ENCODE measurements at places on chromosomes 4 and X.

DNA sequence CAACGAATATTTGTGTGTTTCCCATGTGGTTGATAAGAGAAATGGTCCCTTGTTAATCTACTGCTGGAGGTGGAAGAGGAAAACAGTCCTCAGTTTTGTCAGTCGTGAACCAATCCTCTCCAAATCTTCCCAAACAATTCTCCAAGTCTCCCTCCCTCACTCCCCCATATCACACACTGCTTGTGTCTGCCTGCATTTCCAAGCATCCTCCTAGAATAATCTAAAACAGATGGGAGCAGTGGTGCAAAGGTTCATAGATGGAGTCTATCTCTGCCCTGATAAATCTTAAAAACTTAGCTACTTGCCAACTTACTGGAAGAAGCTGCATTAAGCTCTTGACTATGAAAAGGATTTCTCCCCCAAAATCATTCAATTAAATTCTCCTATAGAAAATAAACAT is 43.7 kb upstream of the SH3KBP1 start:
- no peak for DNase-seq

GRCh38 chr4:52789774-52790173 is 38.5 kb upstream of the ERVMER34-1 start:
- no peak for DNase-seq

GRCh38 chrX:39982948-39983347 is 114.8 kb downstream of the BCOR start:
- DNase-seq = no peak

DNA sequence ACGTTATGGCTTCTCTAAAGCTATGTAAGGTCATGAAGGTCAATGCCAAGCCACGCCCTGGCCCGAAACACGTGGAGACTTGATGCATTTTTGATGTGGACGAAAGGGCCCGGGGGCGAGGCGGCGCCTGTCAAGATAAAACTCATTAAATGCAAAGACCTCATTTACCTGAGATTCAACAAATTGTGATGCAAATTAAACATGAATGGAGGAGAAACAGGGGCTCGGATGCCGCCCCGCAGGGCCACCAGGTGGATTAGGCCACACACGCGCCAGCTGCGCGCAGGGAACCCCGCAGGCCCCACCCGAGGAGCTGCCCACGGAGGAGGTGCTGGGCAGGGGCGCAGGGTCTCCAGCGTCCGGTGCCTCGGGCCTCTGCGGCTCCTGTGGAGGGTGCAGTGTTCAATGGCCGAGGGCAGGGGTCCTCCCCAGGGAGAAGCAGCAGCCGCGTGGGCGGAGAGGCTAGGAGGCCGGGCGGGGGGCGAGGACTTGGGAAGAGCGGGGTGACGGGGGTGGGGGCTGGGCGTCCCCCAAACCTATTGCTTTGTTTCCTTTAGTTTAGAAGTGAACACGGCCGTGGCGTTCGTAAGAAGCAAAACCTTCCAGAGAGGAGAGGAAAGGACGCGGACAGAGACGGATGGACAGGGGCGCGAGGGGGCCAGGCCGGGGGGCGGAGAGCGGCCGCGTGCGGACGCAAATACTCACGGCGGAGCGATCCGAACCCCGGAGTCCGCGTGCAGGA is 40.4 kb downstream of the CPLX1 start:
- no peak for DNase-seq

DNA sequence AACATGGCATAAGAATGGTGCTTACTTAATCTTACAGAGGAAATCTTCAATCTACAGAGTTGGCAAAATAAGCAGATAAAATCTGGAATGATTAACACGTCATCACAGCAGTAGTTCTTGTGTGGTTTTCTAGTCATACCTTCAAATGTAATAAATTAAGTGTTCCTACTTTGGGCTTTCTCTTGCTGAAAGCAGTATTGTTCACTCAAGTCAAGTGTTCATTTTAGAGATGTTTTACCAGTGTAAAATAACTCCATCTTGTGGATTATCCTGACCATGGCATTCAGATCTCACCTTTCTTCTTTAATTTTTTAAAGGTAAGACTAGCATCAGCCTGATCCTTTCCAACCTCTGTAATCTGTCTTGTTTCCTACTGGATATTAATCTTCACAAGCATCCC is 72.9 kb downstream of the ADAMTS3 start:
- DNase-seq = no peak

DNA sequence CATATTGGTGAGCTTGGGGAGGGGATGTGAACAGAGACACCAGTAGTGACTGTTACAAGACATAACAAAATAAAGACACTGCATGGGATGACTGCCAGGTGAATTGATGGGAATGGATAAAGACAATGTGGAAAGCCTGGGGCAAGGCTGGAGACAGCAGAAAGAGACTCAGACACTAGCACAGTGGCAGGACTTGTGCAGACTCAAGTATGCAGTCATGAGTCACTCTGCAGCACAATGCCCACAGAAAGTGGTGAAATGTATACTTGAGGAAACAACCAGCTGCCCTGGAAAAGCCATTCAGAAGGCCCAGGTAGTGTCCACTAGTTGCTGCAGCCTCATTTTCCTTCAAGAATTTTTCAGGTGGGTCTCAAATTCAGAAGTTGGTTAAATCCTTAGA is 452.3 kb downstream of the MID1IP1 start:
- DNase-seq = no peak

GRCh38 chr4:85837439-85837733 is 362.4 kb downstream of the ARHGAP24 start:
- no peak for DNase-seq

- no peak for DNase-seq
Observed at GRCh38 chrX:71912156-71912555, 1.5 kb downstream of the NHSL2 start.

GRCh38 chr4:183831026-183831446 is 74.1 kb upstream of the STOX2 start:
- DNase-seq = no peak

DNA sequence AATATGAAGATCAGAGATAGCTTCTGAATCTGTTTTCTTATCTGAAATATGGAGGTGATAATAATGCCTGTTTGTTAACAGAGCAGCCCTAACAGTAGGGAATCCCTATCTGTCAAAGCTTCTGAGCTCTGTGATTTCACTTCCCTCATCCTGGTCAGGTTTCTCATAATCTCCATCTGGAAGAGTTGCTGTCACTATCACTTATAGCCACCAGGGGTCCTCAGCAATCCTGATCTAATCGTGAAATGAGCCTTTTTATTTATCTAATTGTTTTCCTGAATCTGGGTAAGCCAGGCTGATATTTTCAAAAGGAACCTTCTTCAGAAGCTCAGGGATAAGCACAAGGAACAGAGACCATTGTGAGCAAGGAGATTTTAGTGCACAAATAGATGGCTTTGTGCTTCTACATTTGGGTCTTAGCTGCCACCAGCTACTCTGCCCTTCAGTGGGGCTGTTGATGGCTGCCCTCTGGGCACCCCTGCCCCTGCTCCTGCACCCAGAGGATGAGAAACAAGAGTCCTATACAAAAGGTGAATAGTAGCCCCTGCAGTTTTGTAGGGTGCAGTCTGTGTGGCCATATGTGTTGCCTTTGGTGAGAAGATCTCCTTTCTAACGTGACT is 196.4 kb upstream of the RADX start:
- DNase-seq = peak; percentile 18

- no peak for DNase-seq
Observed at GRCh38 chr4:98284640-98285046, 23.5 kb downstream of the RAP1GDS1 start.

DNA sequence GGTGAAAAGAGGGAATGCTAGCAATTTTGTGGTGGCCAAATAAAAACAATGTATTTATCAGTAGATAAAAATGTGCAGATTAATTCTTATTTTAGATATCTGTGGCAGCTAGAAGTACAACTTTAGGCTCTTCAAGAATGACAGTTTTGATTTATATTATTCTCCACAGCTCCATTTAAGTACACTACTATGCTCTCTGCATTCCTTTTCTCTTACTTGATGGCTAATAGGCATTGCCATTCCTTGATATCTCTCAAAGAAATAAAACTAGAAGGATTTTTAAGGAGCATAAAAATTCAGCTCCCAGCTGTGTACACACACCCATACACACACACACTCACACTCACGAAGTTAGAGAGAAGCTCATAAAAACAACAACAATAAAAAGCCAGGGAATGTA is 59.4 kb upstream of the H2AZ1 start:
- no peak for DNase-seq

DNA sequence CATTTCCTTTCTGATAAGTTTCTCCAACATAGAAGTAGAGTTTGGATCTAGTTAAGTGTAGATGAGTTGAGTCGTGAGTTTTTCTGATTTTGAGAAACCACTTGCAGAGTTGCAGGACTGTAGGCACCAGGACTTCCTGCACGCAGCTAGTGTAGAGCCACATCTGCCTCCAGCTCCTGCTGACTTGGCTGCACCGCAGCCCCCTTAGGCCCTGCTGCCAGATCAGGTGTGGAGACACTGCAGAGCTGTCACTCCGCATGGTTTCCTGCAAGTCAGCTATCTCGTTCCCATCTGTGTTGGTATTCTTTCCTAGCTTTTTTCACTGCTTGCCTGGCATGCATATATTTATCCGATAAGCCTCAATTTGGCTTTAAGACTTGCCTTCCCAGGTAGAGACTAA is 48.9 kb downstream of the PCDH7 start:
- no peak for DNase-seq

DNA sequence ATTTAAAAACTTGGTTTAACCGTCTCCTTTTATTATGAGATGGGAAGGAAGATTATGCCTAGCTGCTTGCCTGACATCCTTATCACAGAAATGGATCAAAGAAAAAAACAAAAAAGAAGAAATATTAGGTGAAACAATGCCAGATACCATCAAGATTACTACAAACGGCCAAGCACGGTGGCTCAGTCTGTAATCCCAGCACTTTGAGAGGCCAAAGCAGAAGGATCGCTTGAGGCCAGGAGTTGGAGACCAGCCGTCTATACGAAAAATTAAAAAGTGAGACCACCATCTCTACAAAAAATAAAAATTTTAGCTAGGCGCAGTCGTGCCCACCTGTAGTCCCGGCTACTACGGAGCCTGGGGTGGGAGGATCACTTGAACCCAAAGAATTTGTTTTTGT is 2.3 kb downstream of the FRYL start:
- DNase-seq = no peak

DNA sequence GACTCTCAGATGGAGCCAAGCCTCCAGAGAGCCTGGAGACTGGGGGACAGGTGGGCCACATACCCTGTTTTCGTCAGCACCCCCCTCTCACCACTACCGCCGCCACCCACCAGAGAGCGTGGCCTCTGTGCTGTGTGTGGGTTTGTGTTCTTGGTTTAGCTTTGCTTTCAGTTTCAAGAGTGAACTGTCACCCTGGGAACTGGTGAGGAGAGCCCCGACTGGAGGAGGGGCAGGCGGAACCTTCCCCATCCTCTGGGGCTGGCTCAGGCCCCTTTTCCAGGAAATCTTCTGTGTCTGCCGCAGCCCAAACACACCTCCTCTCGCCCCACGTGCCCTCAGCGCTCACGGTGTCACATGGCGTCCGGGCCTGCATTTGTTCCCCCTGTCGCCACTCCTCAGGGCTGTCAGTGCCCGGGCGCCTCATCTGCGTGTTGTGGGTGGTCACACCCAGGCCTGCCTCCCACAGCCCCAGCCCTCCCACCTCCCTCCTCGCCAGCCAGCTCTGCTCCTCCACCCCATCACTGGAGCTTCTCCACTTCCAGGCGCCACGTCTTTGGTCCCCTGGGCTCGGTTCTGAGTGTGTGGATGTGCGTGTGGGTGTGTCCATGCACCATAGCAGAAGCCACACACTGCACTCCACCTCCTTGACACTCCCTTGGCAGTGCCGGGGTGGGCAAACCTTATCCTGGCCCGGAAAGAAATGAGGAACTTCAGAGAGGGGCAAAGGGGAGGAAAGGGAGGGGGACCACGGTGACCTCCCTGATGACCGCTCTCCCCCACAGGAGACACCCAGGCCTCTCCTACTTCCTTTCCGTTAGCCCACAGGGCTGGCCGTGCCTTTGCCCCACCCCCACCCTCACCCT is 27.8 kb downstream of the ELF4 start:
- DNase-seq = no peak

- no peak for DNase-seq
Observed at GRCh38 chr4:90792696-90793095, 665.5 kb downstream of the CCSER1 start.

DNA sequence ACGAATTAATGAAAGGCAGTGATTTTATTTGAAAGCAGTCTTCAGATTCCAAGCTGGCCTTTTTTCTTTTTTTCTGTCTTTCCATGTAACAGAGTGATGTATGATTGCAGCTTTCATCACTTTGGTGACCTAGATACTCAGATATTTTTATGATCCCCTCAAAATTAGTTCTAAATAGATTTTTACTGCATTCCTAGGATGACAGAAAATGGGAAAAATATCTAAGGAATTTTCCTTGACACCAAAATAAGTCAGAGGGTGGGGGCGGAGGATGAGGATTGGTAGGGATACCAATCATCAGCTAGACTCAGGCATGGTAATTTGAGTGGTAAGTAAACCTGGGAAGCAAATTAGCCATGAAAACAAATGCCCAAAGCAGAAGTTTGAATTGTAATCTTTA is 11.9 kb upstream of the HMGB2 start:
- DNase-seq = peak; percentile 35

- no peak for DNase-seq
Observed at GRCh38 chr4:187010052-187010451, 286.4 kb upstream of the FAT1 start.

GRCh38 chr4:82528868-82529267 is 32.9 kb downstream of the TMEM150C start:
- DNase-seq = no peak

GRCh38 chr4:58252656-58253055 is 1142.5 kb upstream of the IGFBP7 start:
- no peak for DNase-seq

DNA sequence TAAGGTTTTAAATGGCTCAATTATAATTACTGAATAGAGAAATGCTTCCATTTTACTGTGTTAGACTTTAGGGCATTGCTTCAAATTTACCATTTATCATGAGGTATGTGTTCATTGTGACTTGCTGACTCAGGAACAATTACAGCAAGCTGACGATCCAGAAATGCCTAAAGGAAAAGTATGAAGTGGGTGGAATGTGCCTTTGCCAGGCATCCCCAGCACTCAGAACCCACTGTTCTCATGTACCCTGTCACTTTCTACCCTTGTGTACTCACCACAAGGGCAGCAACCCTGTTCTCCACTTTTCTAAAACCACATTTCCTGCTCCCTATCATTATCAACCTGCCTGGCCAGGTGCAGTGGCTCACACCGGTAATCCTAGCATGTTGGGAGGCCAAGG is 41.5 kb downstream of the QRFPR start:
- DNase-seq = no peak

- DNase-seq = peak; percentile 14
Observed at GRCh38 chrX:136754651-136755050, 26.1 kb downstream of the ARHGEF6 start.

DNA sequence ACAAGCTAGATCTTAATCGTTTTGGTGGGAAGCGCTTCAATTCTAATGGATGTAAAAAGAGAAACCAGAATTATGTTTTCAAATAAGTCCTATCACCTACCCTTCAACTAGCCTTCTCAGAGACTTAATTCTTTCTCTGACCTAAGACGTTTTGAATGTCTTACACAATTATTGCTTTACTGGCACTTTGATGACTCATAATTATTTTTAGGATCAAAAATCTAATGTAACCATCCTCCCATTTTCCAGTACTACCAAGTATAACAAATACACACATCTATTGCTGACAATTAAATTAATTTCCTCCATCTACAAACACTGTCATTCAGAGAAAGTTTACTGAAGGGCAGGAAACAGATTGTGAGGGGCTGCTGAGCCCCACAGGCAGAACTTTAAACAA is 108.6 kb downstream of the PPP3CA start:
- peak; percentile 14 for DNase-seq

- no peak for DNase-seq
Observed at GRCh38 chr4:40931238-40931637, 181.5 kb downstream of the NSUN7 start.
